ENCODE measurements at places on chromosomes 7 and 10.
A peak's percentile ranks its signal among the peaks of the same experiment; 100 is the strongest.

- no peak for DNase-seq
These were observed 1239.6 kb upstream of the SORCS1 start for GRCh38 chr10:108404155-108404554.

GRCh38 chr10:89043052-89043451, 52.5 kb downstream of the FAS start:
- no peak for DNase-seq

GRCh38 chr10:63799521-63800300, 278.5 kb downstream of the REEP3 start:
- DNase-seq, result no peak

DNA sequence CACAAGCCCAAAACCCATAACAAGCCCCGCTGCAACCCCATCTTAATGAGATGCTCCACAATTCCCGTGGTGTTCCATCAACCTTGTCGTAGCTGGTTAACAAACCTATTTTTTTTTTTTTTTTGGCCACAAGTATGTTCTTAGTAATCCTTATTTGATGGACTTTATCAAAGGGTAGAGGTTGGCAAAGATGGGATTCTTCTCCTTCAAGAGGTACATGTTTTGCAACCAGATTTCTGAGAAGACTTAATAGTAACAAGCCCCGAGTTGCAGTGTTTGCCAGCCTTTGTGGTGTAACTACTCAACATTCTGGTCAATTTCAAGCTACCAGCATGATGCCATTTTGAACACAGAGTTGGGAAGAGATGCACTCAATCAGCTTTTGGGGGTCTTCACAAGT, 181.7 kb downstream of the NRP1 start:
- no peak for DNase-seq

- DNase-seq, result no peak
These were observed 248.9 kb downstream of the COBL start for GRCh38 chr7:51067757-51068156.

DNA sequence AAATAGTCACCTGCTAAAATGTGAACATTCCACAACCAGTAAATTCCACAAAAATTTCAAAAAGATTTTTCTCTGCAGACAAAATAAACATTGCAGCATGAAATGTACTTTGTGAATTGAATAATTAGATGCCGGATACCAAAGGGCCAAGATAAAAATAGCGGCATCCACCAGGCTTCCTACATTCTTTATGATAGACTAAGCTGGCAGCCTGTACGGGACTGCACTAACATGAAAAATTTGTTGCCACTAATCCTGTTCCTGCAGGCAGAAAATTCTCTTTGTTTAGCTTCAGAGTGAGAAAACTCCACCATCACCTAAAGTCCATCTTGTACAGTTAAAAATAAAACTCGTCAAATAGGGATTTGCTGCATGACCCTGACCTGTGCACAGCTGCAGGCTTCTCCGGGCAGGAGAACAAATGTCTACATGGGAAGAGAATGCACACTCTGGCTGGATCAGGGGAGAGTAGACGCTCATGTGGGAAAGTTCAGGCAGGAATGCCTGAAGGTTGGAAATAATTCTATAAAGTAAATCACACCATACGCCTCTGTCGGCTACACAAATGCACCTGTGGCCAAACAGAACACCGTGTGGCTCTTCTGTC, 15.6 kb upstream of the ADO start:
- DNase-seq, result no peak

- DNase-seq, result no peak
These were observed 213.7 kb downstream of the ITGB1 start for GRCh38 chr10:32744321-32744720.

DNA sequence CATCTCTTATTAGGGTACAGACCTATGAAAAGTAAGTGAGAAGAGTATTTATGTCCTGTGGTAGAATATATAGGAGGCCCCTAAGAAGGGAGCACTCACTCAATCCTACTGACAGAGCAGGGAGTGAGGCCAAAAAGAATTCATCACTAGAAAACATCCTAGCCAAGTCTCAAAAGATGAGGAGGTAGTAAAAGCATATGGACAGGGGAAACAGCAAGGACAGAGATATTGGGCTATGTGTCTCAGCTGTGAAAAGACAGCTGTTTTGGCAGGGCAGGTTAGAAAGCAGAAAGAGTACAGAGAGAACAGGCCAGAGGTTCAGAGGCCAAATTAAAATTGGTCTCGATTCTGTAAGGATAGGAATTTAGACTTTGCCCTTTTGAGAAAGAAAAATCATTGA, 548.3 kb upstream of the ANKRD30A start:
- DNase-seq, result no peak

- DNase-seq, result no peak
These were observed 247.1 kb upstream of the SHH start for GRCh38 chr7:156059369-156059768.

DNA sequence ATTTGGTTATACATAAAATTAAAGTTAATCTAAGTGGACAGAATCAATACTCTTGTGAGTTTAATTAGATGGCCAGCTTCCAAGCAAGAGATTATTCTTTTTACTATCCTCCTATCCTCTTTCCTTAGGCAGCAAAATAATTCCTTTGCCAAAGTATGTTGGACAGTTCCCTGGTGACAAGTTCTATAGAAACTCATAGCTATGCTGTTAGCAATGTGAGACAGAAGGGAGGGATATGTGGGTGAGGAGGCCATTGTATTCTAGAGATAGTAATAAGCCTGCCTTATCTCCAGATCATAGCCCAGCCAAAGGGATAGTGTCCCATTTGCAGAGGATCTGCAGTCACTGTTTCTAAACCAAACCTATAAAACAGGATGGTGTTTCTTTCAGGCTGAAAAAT, 181.6 kb upstream of the HDAC9 start:
- no peak for DNase-seq

GRCh38 chr7:31778296-31778695, 91.3 kb downstream of the PPP1R17 start:
- DNase-seq, result no peak

GRCh38 chr7:121054925-121055324, 66.4 kb downstream of the CPED1 start:
- no peak for DNase-seq

- no peak for DNase-seq
These were observed 3.0 kb downstream of the VOPP1 start for GRCh38 chr7:55569269-55569663.

GRCh38 chr7:128791972-128792327, 182 bp downstream of the CCDC136 start:
- no peak for DNase-seq

GRCh38 chr10:58318346-58318745, 16.5 kb upstream of the UBE2D1 start:
- DNase-seq, result no peak

DNA sequence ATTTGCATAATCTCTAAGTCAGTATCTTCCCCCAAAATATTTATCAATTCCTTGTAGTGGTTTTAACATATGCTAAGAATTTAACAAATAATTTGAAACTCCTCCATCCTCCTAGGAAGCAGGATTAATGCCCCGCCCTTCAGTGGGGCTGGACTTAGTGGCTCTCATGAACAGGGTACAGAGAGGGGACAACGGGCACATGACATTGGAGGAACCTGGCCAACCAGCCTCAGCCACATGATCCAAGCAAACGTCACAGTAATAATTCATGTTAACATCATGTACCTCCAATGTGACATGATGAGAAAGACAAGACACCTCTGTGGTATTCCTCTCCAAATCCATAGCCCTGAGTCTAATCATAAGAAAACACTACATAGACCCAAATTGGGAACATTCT, 50.5 kb downstream of the NUDCD3 start:
- DNase-seq, result no peak

GRCh38 chr10:46539596-46540411, 16.7 kb downstream of the GPRIN2 start:
- DNase-seq, result no peak

DNA sequence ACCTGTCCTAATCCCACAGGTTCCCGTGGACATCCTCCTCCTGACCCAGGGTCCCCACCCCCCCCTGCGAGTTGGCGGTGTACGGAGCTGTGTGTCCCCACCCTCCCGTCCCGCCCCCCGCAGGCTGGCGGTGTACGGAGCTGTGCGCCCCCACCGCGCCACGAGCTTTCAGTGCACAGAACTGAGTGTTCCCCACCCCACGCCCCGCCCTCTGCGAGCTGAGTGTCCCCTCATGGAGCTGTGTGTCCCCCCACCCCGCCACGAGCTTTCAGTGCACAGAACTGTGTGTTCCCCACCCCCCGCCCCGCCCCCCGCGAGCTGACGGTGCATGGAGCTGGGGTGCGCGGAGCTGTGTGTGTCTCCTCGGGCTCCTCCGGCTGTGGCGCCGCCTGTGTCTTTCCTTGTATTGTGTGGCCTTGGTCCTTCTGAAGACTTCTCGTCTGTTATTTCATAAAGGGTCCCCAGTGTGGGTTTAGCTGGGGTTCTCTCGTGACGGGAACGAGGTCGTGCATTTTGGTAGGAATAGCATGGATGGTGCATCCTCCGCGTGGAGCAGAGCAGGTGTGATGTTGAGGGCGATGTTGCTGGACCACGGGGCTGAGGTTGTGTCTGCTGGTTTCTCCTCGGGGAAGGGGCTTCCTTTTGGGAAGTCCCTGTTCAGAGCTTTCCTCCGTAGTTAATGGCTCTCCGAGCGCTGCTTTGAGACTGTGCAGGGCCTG, 18.0 kb upstream of the JAKMIP3 start:
- DNase-seq, result peak; percentile 74

DNA sequence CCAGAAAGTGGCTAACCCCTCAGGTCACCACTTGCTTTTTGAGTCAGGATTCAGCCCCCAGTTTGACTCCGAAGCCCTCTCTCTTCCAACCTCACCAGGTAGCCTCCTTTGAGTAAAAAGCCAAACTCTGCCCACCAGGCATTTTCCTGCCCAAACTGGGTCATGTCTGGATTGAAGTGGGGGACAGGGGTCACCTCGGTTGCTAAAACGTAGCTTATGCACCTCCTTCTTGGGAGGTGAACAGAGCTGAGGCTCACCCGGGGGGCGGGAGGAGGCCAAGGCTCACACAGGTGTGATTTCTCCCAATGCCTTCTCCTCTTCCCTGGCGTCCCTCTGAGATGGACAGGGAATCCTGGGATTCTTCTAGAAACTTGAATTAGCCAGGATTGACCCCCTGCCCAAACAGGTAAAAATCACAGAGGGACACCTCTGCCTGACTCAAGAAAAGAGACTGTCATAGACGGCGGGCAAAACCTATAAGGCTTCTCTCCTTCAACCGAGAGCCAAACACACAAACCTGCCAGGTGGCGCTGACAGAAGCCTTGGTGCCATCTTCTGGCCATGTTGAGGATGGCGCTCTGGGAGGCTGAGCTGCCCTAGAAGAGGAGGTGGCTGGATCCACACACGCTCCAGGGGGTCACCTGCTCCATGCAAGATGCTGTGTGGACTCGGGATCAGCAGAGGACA, 51.6 kb downstream of the PRLHR start:
- DNase-seq, result peak; percentile 87

DNA sequence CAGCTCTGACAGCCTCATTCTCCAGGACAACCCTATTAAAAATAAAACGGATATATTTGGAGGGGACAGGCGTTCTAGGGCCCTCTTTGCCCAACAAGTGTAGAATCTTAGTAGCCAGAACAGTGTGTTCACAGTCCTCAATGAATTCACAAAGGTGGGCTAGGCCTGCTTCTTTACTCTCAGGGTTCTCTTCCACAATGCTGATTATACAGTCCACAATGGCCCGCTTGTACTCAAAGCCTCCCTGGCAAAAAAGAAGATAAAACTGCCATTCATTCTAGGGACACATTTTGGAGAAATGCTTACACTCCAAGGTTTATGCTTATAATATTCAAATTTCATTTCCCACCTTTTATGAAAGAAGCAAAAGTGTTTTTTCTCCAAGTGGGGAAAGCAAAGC, 62.6 kb downstream of the MEST start:
- DNase-seq, result no peak

GRCh38 chr10:75919913-75920312, 488.5 kb downstream of the LRMDA start:
- DNase-seq, result no peak

DNA sequence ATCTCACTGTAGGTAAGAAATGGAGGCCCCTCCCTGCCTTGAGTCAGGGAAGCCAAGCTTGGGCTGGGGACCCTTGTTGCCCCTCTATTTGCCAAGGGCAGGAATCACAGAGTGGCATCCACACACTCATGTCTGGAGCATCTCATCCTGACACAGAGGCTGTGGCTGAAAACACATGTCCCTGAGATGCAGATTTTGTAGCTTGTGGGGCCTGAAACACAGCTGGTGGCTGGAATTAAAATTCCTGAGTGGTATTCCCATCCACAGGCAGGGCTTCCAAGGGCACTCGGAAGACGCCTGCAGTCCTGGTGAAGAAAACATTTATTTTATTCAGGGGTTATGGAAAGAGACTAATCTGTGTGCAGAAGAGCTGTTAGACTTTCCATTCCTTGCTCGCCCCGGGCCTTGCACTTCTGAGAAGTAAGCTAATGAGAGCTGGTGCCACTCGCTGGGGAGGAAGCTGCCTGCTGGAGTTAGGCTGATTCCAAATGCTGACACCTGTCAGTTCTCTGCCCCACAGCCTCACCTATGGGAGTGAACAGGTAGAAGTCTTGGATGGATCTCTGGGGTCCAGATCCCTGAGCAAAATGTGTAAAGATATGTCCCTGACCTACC, 36.0 kb downstream of the C10orf120 start:
- no peak for DNase-seq

DNA sequence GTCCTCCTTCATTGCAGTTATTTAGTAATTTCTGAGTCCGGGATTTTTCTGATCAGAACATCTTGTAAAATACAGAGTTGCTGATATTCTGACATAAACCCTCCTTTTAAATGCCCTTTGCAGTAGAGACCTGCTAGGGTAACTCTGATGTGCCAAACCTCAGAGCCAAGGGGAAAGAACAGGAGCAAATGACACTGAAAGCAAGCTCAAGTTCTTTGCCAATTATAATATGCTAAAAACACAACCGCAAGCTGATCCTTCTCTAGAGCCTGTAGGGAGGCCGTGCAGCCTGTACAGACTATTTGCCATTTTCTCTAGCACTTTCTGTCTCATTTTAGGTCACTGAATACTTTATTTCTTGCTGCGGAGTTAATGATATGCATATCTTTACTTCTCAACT, 240.4 kb downstream of the CAMK1D start:
- no peak for DNase-seq

- no peak for DNase-seq
These were observed 16.8 kb downstream of the IL2RA start for GRCh38 chr10:6045314-6045848.

DNA sequence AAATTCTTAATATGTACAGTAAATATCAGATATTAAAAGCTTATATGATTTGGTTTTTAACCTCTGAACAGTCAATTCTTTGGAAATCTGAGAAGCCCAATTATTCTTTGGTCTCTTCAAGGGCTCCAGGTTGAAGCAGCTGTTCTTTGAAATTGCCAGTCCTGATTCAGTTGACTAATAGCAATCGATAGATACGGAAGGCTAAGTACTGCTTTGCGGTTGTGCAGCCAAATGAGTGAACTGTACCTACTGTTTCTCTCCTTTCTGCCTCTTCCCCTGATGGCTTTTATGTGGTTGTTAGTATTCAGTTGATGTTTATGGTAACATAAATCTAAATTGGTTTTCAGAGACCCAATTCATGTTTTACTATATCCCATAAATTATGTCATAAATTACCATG, 103.1 kb upstream of the RPA3 start:
- DNase-seq, result no peak

- DNase-seq, result no peak
These were observed 43.6 kb downstream of the MINDY4 start for GRCh38 chr7:30814700-30815387.

Measured in posterior cingulate gyrus (tissue), 11 donors.